IPS DF 19.7 (cell line): ENCODE measurements at places on chromosomes 13 and 19.

DNA sequence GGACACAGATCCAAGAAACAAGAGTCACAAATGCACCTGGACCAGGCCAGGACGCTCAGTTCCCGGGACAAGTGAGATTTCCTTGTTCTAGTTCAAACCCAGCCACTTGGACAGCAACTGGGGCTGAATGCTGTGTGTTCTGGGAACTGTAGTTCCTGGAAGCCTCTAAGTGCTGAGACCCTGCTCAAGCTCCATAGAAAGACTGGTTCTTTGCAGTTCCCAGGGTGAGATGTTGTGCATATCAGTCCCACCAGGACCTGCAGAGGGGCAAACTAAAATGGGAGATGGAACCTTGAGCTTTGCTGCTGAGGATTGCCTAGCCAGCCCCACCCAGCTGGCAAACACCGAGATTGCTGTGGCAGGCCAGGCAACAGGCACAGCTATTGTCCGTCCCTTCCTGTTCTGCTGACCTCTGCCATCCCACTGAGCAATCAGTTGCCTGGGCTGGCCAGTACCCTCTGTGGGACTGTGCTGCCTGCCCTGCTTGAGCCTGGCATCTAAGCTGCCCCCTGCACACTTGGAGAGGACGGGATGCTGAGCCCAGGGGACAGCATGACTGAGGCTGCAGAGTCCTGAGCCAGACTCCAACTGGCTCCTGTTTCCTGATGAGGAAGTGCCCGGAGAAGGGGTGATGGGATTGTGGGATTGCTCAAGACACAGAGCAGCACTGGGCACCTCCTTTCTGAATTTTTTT, 1.4 kb upstream of the GIPC1 start:
- no peak for DNase-seq

GRCh38 chr19:54682306-54682856, 19.6 kb downstream of the LILRB4 start:
- no peak for DNase-seq

- DNase-seq = no peak
These were observed 986 bp downstream of the DGKH start for GRCh38 chr13:42049454-42049813.

- no peak for DNase-seq
These were observed 2.8 kb downstream of the N4BP2L2 start for GRCh38 chr13:32535748-32536147.

DNA sequence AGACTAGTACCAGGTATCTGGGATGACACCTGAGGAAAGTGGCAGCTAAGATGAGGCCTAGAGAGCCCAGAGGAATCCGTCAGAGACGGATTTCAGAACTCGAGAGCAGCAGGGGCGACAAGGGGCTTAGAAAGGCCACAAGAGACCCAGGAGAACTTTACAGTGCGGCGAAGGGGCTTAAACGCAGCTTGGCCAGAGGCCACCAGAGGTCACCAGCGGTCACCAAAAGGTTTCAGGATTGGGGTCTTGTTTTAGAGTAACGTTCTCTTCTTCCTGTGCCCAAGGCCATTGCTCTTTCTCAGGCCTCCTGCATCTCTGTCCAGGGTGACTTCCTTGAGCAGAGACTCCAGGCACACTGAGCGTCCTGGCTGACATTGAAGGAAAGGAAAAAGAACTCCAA, 2.2 kb downstream of the ZSCAN22 start:
- no peak for DNase-seq
